ENCODE measurements at places on chromosomes 7 and 10.

DNA sequence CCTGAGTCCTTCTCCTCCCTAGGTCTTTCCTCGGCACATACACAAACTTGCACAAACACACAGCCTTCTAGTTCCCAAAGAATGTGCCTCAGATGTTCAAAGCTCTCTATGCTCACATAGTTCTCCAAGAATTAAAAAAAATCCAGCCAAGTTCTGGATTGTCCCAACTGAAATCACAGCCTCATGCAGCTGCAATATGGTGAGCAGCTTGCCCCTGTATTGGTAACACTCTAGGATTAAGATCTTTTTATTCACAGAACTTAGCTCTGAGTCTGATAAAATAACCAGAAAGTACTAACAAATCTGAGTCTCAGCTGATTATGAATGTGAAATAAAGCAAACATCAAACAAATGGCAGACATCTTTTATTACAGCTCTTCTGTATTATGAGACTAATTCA, 604.8 kb upstream of the PFKP start:
- DNase-seq: no peak

DNA sequence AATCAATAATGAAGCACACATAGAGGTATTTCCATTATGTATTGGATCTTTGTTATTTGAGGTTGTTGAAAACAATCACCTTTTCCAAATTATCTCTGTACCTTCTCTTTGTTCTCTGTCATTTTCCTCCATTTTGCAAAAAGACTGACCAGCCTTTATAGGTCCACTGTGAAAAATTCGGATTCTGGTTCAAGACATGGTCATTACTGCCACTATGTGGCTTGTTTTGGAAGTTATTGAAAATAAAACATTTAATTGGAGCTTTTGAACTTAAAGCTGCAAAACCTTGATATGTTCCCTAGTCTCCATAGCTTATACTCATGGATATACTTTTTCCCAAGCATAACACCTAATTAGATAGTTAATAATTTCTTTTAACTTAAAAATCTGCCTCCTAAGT, 1094.4 kb downstream of the NRG3 start:
- DNase-seq: no peak

DNA sequence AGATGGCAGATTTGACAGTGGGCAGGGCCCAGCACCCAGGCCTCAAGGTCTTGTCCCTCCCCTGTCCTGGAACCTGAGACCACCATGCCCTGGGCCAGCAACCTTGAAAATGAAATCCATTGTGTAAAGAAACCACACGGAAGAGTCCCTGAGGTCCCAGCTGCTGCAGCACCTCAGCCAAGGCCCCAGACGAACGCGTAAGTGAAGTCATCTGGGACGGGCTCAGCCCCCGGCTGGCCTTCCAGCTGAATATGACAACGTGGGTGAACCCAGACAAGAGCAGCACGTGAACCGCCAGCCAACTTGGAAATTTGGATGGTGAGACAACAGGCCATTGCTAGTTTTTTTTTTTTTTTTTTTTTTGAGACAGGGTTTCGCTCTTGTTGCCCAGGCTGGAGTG, 70.3 kb downstream of the CYTH3 start:
- DNase-seq: no peak

GRCh38 chr7:139153832-139154231, 44.3 kb upstream of the ZC3HAV1 start:
- no peak for DNase-seq

DNA sequence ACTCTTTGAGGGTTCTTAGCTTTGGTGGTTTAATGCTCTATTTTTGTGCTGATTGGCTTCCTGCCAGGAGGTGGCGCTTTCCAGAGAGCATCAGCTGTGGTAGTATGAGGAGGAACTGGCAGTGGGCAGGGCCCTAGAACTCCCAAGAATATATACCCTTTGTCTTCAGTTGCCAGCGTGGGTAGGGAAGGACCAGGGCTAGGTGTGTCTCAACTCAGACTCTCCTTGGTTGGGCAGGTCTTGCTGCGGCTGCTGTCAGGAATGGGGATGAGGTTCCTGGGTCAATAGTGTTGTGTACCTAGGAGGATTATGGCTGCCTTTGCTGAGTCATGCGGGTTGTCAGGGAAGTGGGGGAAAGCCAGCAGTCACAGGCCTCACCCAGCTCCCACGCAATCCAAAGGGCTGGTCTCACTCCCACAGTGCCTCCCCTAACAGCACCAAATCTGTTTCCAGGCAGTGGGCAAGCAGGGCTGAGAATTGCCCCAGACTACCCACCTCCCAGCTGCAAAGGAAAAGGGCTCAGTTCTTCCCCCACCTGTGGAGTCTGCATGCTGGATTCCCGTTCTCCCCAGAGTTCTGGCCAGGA, 191.5 kb downstream of the PHTF2 start:
- peak; percentile 75 for DNase-seq

DNA sequence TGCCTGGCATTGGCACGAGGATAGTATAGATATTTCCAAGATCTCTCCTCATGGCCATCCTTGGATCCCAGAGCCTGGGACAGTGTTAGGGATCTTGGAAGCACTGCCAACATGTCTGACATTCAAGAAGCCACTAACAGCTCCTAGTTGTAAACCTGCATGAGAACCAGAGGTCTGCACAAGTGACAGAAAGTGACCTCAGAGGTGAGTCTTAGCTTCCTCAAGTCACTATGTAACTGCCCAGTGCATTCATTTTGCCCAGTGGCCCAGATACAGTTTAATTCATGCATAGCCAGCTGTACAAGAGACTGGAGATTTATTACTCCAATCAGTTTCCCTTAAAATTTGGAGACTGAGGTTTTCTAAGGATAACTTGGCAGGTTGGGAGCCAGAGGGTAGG, 16.7 kb downstream of the SUGCT start:
- no peak for DNase-seq

DNA sequence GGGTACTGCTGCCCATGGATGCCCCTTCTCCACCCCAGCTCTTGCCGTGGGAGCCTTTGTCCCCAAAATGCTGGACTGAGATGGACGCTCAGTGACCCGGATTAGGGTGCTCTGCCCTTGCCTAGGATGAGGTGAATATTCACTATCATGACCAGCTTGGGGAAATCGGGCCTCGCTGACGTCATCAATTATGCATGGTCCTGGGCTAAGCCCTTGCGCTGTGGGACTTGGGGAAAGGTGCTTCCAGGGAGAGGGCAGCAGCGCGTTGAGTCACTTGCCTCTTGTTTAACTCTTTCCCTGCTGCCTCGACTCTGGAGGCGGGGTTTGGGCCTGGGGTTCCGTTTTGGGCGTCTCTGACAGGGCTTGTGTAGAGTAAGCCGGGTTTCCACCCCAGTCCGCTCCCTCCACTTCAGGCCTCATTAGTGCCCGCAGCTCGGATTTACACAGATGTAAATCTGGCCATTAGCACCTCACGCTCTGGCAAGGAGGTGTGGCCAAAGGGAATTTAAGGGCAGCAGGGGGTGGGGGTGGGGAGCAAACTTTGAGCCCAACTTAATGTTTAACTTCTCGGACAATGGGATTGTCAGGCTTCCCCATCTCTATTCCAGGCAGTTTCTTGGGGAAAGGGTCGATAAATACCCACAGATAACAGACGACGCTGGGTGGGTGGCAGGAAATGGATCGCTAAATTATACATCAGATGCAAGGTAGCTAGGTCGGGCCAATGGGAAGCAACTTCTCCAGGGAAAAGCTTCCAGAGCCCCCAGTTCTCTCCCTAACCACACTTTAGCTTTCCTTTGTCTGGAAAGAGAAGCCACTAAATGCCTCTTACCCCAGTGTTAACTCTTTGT, 51.3 kb upstream of the TCF7L2 start:
- peak; percentile 92 for DNase-seq

All from ELF-1 (cell line).